Activated CD4-positive, alpha-beta T cell treated with anti-CD3 and anti-CD28 coated beads for 24 hours (primary cell): ENCODE measurements at places on chromosomes 12 and 14.

DNA sequence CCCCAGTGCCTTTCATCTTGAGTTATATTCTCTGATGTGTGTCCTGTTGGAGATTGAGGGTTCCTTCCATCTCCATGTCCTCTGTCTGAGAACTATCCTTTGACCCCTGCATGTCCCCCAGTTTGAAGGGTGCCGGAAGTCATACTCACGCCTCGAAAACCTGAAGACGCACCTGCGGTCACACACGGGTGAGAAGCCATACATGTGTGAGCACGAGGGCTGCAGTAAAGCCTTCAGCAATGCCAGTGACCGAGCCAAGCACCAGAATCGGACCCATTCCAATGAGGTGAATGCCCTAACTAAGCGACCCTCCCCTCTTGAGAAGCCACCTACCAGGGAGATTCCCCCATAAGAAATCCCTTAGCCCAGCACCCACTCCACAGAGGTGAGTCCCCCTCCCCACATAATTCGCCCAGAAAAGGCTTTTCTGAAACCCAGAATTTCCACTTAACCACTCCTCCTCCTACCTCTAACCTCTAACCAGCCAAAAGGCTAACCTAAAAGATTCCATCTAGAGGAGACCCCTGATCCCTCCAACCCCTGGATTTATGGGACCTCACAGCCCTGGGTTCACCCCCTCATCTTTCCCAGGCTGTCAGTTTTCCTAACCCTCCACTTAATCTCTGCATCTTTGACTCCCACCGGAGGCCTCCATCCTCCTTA is 7.8 kb downstream of the GLI1 start:
- no peak for DNase-seq

DNA sequence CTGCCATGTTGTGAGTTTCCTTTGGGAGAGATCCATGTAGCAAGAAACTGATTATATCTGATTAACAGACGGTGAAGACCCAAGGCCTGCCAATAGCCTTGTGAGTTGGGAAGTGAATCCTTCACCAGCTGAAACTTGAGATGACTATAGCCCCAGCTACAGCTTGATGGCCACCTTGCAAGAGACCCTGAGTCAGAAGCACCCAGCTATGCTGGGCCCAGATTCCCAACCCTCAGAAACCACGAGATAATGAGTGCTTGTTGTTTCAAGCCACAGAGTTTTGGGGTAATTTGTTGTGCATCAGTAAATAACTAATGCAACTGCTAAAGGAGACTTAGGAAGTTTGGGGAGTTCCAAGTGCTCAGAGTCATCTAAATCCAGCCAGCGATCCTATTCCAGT is 80.3 kb downstream of the AVPR1A start:
- no peak for DNase-seq

DNA sequence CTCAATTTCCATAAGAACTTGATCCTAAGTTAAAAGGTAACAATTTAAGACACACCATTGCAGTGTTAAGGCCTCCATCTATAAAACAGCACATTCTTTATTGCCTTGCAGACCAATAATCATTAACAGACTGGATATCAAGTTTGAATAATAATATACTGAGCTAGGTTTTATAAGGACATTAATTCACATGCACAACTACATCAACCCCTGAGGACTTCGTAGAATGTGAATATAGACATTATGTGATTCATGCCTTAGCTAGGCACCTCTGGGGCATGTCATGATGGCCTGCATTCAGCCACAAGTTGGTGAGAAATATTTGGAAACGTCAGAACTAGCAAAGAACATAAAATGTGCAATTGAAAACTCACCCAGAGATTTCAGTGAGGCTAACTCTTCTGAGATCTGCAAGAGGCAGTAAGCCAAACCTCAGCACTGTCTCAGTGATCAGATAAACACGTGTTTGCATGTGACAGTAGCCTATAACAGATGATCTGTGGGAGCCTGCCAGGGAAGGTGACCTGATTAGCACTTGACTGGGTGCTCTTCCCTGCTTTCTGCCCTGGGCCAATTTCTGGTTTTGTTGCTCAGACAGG is 492.2 kb downstream of the FLRT2 start:
- DNase-seq: no peak

DNA sequence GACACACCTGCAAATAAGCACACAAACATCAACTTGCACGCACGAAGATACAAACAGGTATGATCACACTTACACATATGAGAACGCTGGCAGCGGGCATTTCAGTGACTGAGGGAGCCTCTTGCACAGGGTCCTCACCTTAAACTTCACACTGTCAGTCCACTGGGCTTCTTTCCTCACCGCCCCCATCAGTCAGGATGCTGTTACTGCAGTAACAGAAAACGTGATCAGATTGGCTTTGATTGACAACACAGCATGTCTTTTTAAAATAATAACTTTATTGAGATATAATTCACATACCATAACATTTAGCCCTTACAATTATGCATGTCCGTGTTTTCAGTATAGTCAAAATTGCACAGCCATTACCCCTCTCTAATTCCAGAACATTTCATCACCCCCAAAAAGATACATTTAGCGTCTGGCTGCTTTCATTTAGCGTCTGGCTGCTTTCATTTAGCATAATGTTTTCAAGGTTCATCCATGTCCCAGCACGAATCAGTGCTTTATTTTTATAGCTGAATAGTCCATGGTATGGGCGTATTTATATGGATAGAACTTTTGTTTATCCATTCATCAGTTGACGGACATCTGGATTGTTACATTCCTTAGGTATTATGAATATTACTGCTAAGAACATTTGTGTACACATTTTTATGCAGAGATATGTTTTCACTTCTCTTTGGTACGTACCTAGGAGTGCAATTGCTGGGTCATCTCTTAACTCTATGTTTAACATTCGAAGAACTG is 8.4 kb downstream of the CCDC197 start:
- no peak for DNase-seq

- no peak for DNase-seq
These were observed 136.2 kb downstream of the ETV6 start for GRCh38 chr12:11785712-11786111.
